Fibroblast of upper back skin (primary cell): ENCODE measurements at places on chromosomes 11 and 22.

GRCh38 chr11:63289658-63290057, 46.3 kb upstream of the SLC22A25 start:
- no peak for DNase-seq

- no peak for DNase-seq
Observed at GRCh38 chr22:33220476-33221080, 162.4 kb upstream of the SYN3 start.

- no peak for DNase-seq
Observed at GRCh38 chr11:47163193-47163592, 13.5 kb downstream of the ARFGAP2 start.

- peak; percentile 57 for DNase-seq
Observed at GRCh38 chr11:92596596-92597317, 372.1 kb downstream of the FAT3 start.

GRCh38 chr22:50684501-50684900, 11.9 kb downstream of the SHANK3 start:
- DNase-seq = no peak

DNA sequence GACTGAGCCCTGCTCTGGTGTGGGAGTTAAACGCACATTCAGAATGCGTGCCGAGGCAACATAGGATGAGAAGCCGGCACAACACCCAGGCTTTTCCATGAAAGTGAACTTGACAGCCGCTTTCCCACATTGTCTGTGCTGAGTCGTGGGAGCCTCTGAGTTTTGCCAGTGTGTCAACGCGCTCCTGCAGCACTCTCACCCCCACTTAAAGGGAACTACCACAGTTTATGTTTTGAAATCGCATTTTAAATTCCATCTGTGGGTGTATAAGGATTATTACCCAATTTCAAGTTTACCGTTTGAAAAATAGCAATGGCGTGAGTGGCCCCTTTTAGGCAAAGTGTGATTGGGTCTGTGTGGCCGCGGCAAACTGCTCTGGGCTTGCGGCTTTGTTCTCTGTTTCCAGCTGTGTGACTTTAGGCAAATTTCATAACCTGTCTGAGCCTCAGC, 81.5 kb downstream of the FBLN1 start:
- no peak for DNase-seq

- no peak for DNase-seq
Observed at GRCh38 chr22:33025675-33026074, 32.5 kb downstream of the SYN3 start.

GRCh38 chr11:73430326-73430725, 54.1 kb downstream of the RELT start:
- DNase-seq = no peak

DNA sequence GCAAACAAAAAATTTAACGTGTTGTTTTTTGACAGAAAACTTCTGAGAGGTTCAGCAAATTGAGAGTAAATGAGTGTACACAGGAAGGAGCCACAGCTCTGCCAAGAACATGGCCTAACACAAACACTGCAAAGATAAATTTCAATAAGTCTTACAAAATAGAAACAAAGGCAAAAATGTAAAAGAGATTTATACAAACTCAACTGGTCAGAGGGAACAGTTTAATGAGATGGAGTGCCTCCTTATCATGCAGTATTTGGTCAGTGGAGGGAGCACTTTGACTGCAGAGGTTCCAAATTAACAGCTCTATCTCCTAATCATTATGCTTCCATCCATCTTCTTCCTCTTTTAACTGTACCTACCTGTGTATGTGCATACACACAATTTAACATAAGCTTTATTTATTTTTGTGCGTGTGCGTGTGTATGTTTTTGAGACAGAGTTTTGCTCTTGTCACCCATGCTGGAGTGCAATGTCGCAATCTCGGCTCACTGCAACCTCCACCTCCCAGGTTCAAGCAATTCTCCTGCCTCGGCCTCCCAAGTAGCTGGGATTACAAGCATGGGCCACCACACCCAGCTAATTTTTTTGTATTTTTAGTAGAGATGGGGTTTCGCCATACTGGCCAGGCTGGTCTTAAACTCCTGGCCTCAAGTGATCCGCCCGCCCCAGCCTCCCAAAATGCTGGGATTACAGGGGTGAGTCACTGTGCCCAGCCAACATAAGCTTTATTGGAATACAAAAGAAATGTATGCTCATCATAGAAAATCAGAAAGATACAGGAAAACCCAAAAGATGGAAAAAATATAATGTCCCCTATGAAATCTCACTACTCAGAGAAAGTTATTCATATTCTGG, 111.9 kb downstream of the MRTFA start:
- peak; percentile 24 for DNase-seq

- DNase-seq = peak; percentile 57
Observed at GRCh38 chr11:104946907-104947306, 21.5 kb downstream of the CASP4 start.

DNA sequence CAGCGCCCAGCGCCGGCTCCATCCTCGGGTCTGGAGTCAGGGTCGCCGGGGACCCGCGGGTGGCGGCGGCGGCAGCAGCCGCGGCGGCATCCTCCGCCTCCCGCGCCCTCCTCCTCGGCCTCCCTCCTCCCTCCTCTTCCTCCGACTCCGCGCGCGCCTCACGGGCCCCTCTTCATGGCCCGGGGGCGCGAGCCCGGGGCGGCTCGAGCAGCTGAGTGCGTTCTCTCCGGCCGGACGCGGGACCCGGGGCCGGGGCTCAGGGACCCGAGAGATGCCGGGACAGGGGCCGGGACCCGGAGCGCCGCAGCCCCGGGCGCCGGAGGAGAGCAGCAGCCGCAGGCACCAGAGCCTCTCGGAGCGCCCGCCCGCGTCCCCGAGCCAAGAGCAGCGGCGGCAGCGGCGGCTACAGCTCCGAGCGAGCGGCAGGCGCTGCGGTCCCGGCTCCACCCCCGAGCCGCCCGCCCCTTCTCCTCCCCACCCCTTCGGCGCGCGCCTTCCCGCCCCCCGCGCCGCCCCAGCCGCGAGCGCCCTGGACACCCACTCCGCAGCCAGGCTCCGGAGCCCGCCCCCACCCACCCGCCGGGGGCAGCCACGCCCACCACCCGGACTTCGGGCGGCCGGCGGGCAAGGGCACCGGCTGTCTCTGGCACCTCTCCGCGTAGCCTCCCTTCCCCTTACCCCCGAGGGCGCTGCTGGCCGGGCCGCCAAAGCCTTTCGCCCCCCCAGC, at the start of gene CHST1:
Gene CHST1, minus strand, starts transcription at position 417 of the 727 bp plus-strand sequence. CDS start 14,699 bp downstream, outside the sequence.
- DNase-seq = peak; percentile 14

- no peak for DNase-seq
Observed at GRCh38 chr11:18461909-18462308, 6.3 kb downstream of the LDHAL6A start.

- no peak for DNase-seq
Observed at GRCh38 chr22:44096736-44097135, 72.6 kb downstream of the PARVB start.

DNA sequence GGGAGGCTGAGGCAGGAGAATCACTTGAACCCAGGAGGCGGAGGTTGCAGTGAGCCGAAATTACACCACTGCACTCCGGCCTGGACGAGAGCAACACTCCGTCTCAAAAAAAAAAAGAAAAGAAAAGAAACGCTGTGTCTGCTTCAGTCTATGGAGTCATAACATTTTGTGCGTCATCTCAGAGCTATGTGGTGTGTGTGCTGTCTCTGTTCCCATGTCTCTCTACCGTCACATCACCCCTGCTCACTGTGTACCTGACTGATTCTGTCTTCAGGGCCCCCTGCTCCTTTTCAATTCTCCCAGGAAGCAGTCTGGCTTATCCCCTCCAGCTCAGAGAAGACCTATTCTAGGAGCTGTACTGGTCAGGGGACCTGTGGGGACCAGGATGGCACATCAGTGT, 7.0 kb downstream of the BACE1-AS start:
- DNase-seq = no peak

DNA sequence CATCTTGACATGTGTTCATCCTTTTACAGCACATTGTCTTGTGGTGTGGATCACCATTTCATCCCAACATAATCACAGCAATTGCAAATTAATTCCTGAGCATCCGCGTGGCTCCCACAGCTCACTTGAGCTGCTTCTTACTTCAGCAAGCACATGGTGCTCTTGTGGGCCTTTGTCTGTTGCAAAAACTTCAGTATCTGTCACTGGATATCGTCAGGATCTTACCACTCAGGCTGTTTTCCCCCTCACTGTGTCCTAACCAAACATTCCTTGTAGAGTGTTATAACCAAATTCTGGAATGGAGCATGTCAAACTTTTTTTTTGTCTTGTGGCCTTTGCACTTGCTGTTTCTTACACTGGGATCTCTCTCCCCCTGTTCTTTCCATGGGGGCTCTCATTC, 683.1 kb upstream of the ARHGAP42 start:
- no peak for DNase-seq

- DNase-seq = no peak
Observed at GRCh38 chr22:42270176-42270509, 310 bp downstream of the TCF20 start.

DNA sequence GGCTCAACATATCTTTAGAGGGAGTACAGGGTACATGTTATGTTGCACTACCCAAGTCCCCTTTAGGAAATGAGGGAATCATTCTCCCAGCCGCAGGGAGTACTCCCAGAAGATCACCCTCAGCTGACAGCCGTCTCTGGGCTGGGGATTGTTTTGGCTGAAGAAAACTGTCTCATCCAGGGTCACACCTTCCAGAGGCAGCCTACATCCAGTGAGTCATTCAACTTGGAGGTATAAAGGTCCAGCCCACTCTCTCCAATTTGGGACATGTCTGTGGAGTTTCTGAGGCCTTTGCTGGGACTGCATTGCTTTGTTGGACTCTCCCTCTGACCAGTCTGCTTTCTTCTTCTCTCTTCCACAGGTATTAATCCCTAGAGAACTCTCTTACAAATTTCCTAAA, 42.1 kb downstream of the RASSF10 start:
- DNase-seq = no peak

GRCh38 chr11:6356503-6357055, 33.7 kb upstream of the SMPD1 start:
- no peak for DNase-seq

DNA sequence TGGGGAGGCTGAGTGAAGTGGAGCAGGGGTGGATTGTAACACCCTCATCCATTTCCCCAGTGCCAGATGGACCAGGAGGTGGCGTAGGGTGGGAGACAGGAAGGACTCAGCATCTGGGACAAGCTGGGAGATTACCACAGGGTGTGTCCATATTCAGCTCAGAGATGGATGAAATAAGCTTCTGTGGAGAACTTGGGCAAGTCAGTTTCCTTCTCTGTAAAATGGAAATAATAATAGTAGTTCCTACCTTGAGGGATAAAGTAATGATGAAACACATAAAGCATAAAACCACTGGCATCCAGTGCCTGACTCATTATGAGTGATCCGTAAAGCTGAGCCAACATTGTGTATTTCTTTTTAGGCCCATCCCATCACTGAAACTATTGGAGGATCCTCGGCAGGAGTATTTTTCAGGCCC, 607 bp upstream of the ROBO4 start:
- peak; percentile 94 for DNase-seq
